MCF 10A (cell line): ENCODE measurements at places on chromosomes 2 and 18.

GRCh38 chr2:166944909-166945308 lies 56.6 kb downstream of the XIRP2 start:
- DNase-seq = no peak

DNA sequence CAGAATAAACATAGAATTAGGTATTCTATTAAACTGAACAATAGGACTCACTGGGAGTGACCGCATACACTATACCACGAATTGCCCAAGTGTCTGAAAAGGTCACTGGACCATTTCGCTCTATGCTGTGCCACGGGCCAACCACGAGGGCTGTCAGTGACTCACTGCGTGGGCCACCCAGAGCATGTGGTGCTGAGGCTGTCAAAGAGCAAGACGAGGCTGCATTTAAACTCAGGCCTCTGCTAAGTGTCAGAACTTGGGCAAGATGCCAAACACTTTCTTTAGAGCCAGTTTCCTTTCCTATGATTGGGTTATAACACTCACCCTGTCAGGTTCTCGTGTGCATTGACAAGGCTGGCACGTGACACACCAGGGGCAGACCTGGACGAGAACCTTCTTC lies 97.5 kb downstream of the SH3YL1 start:
- DNase-seq = peak; percentile 16

DNA sequence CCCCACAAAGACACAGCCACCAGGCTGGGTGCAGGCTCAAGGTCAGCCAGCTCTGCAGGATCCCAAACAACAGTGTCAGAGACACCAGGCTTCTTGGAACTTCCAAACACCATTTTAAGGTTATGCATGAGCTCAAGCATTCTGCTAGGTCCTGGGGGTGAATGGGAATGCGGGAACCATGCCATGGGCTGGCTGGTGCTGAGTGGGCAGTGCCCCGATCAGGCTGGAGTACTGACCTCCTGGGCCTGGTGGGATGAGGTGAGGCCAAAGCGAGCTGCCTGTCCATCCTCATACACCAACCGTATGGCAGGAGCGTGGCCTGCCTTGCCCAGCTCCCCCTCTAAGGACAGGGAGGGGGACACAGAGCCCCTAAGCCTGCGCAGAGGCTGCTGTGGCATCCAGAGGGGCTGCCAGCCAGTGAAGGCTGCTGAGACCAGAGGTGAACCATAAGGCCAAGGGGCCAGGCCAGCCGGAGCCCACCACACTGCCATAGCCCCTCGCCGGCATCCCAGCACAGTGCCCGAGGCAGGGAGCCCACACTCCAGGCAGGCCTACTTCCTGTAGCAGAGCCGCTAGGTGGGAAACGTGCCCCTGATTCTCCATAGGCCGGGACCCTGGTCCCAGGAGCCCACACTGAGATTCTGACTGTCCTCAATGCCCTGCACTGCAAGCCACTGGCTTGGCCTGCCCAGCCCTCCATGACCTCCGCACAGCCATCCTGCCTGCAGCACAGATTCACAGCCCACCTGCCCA lies 135.0 kb downstream of the HDAC4 start:
- no peak for DNase-seq

GRCh38 chr18:61988100-61988499 lies 95.3 kb upstream of the RNF152 start:
- DNase-seq = no peak

DNA sequence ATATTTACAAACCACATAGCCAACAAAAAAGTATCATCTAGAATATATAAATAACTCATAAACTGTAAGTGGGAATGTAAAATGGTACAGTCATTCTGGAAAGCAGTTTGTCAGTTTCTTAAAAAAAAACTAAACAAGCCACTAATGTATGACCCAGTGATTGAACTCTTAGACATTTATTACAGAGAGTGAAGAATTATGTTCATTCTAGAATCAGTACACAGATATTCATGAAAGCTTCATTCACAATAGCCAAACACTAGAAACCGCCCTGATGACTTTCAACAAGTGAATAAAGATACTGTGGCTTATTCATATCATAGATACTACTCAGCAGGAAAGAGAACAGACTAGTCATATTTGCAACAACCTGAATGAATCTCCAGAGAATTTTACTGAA lies 1541.5 kb downstream of the LRP1B start:
- DNase-seq = no peak

- DNase-seq = peak; percentile 49
Observed at GRCh38 chr2:228767196-228767595, 503.9 kb downstream of the PID1 start.

GRCh38 chr2:120854014-120854620 lies 118.4 kb downstream of the GLI2 start:
- DNase-seq = no peak

GRCh38 chr2:118974103-118974993 lies 32.4 kb downstream of the MARCO start:
- DNase-seq = peak; percentile 98

DNA sequence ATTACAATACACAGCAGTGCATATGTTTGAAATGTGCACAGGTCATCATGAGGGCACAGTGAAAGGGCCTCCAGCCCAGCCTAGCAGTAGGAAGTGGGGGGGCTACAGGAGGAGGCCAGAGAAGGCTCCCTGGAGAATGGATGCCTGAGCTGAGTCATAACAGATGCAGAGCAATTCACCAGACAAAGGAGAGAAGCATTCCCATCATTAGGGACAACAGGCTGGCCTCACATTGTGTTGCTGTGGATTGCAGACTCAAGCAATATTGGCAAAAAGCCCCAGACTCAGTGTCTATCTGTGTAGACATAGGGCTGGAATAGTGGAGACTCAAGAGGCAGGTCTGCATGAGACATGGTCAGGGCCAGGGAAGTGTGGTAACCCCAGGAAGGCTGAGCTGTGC lies 329.9 kb downstream of the DLGAP1 start:
- DNase-seq = no peak

GRCh38 chr2:33484042-33484621 lies 7.7 kb downstream of the RASGRP3 start:
- DNase-seq = no peak

- DNase-seq = no peak
Observed at GRCh38 chr2:240053173-240054155, at the start of gene OR6B3. Gene OR6B3 (minus strand): TSS chr2:240053521.

GRCh38 chr2:182924306-182924705 lies 57.9 kb upstream of the FRZB start:
- peak; percentile 62 for DNase-seq

GRCh38 chr2:239190361-239190760 lies 210.5 kb downstream of the HDAC4 start:
- no peak for DNase-seq

GRCh38 chr18:1090758-1091157 lies 186.1 kb downstream of the ADCYAP1 start:
- DNase-seq = no peak

DNA sequence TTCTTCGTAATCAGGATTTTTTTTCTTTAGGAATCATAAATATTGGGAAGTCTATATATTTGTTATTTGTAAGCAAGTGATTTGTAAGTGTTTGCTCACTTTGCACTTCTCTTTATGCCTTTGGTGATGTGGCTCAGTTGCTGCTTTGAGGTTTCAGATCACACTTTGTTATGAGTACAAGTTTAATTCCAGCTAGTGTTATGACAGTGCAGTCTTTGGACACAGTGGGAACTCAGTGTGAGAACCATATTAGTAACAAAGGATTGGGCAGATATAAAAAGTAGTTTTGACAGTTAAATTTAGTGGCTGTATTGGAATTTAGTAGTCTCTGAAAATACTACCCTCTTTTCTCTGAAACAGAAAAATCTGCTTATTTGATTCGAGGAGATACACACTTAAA lies 67.7 kb downstream of the ABI2 start:
- DNase-seq = no peak

DNA sequence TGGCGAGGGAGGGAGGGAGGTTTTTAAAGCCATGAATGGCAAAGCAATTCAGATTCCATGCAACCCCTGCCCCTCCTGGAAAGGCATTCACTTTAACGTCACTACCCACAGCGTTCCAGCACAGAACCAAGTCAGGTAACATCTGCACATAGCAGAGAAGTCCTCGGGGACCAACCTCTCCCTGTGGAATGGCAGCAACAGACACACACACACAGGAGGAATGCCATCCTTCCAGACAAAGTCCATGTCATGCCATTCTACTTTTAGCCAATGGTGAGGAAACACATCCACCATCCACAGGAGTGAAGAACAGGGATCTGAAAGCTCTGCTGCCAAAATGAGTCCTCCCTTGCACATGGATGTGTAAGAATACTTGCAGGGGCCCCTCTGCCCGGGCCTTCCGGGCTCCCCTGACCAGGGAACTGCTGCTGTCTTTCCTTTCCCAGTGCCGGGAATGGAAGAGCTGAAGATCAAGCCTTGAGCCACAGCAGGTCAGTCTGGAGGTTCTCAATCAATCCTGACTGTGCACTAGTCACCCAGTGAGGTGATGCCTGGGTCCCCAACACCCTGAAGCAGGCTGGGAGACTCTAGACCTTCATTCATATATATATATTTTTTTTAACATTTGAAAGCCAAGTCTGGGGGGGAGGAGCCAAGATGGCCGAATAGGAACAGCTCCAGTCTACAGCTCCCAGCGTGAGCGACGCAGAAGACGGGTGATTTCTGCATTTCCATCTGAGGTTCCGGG lies 63.7 kb downstream of the UXS1 start:
- peak; percentile 10 for DNase-seq

- no peak for DNase-seq
Observed at GRCh38 chr2:241139531-241140444, 9.5 kb downstream of the PASK start.

DNA sequence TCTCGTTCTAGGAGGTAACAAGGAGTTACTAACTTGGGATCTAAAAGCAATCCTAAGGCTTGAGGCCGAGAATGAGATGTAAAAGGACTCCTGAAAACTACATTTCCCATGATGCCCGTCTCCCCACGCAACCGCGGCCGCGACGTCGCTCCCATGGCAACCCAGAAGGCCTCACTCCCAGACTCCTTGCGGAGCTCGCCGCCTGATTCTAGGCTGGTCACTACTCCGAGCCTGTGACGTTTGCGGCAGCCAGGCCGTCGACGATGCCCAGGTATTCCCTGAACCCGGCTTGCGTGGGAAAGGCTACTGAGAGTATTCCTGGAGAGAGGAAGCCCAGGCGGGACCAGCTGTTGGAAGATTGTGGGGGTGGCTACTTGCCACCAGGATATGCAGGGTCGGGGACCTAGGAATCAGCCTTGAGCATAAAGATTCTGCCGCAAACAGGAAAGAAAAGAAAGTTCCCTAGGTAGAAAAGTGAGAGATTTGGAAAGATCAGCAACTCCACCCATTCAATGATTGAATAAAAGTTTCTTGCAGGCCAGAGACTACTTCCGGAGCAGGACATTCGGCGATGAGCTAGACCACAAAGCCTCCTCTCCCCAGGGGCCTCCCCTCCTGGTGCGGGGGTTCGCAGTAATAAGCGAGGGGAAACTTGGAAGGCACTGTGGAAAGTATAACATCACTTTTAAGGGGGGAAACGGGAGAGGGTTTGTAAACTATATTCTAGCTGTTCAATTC lies at the start of gene DYNC2LI1:
Gene DYNC2LI1 (plus strand): TSS at position 164 of the 738 bp plus-strand sequence. CDS start 100 bp downstream, at position 264.
- DNase-seq = peak; percentile 93

GRCh38 chr2:34899079-34899478 lies 1300.0 kb upstream of the FAM98A start:
- DNase-seq = no peak

DNA sequence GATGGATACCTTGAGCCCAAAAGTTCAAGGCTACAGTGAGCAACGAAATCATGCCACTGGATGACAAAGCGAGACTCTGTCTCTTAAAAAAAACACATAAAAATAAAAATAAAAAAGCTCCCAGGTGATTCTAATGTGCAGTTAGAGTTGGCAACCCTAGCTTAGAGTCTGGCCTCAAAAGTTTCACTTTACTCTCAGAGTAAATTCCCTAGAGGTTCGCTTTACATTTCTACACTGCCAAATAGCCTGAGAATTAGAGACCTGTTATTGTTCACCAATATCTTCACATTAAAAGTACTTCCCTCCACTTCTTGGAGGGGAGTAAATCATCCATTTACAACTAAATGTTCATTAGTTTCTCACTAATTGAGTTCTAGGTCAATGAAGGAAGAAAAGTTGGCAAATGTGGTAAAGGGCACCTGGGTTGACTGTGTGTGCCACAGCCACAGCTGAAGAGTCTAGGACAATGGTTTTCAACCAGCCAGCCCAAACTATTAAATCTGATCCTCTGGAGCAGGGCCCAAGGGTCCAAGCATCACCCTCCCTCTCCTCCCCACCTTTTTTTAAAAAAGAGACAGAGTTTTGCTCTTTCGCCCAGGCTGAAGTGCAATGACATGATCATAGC lies 15.2 kb upstream of the TMEM37 start:
- no peak for DNase-seq

DNA sequence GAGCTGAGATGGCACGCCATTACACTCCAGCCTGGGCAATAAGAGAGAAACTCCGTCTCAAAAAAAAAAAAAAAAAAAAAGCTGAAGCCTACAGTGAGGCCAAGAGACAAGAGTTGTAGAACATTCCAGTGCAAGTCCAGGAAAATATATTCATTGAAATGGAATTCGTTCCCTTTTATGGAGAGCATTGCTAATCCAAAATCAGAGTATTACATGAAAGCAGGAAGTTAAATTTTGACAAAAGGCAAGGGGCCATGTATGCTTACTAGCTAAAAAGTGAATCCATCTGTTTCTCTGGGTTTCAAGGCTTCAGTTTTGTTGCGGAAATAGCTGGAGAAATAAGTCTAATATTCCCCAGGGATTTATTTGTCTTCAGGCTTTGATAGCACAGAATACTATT lies 471.7 kb downstream of the THSD7B start:
- no peak for DNase-seq

GRCh38 chr2:26770986-26771586 lies 7.0 kb downstream of the SLC35F6 start:
- peak; percentile 98 for DNase-seq

DNA sequence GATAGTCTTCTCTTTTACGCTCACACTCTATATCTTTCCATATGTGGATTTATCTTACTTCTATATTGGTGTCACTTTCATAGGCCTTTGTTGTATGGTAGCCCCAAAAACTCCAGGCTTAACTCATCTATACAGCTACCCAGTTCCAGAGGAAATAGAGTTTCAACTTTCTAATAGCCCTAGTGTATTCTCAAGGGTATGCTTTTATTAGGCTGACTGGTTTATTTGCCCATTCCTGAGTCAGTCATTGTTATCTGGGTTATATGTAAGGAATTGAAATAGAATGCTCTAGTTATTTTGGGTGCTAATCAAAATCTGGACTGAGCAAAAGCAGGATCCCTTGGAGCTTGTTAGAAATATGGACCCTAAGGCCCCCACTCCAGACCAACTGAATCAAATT lies 307.4 kb upstream of the KCNJ3 start:
- DNase-seq = no peak

GRCh38 chr2:176164201-176164600 lies 7.1 kb downstream of the HOXD3 start:
- no peak for DNase-seq

GRCh38 chr18:24200494-24201290 lies 61.8 kb downstream of the CABYR start:
- no peak for DNase-seq

DNA sequence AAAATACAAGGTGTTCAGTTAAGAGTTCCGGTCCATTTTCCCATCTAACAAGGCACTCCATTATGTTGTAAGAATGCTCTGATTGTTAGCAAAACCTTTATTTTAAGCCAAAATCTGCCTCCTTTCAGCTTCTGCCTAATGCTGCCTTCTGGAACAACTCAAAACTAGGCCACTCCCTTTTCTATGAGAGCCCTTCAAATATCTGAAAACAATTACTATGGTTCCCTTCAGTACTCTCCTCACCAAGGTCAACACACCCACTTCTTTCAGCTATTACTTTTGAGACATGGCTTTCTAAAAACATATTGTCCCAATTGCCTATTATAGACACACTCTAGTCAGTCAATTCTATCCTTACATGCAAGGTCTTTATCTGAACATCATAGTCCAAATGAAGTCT lies 429.4 kb downstream of the ERBB4 start:
- DNase-seq = no peak
